ENCODE measurements at places on chromosomes 6 and 20.

- DNase-seq: no peak
Observed at GRCh38 chr20:63296531-63297299, 3.7 kb downstream of the COL20A1 start.

GRCh38 chr6:39910744-39911143, 23.5 kb downstream of the MOCS1 start:
- DNase-seq: no peak

- DNase-seq: no peak
Observed at GRCh38 chr6:168507730-168508129, 66.7 kb downstream of the SMOC2 start.

GRCh38 chr6:155693573-155694418, 238.2 kb upstream of the NOX3 start:
- DNase-seq: no peak

GRCh38 chr6:127851197-127851596, 49.7 kb downstream of the THEMIS start:
- no peak for DNase-seq

DNA sequence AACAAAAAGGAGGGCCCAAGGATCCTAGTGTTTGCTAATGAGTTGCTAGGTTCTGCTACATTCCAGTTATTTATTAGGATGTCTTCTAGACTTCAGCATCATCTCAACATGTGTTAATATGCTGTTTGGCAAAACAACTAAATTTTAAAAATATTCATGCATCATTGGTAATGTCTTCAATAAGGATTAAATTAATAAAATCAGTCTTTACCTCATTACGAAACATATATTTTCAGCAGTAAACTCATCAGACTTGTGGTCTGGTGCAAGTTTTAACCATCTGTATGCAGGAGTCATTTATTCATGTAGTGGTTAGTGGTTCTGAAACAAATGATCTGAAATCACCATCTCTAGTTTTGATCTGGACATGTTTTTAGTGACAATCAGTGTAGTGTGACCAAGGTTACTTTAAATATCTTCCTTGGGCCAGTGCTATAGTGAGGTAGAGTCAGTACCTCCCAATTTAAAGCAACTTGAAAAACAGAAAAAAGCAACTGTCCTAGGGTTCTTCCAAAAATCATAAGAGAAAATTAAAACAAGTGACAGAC, 85.0 kb upstream of the KCNK16 start:
- DNase-seq: no peak

DNA sequence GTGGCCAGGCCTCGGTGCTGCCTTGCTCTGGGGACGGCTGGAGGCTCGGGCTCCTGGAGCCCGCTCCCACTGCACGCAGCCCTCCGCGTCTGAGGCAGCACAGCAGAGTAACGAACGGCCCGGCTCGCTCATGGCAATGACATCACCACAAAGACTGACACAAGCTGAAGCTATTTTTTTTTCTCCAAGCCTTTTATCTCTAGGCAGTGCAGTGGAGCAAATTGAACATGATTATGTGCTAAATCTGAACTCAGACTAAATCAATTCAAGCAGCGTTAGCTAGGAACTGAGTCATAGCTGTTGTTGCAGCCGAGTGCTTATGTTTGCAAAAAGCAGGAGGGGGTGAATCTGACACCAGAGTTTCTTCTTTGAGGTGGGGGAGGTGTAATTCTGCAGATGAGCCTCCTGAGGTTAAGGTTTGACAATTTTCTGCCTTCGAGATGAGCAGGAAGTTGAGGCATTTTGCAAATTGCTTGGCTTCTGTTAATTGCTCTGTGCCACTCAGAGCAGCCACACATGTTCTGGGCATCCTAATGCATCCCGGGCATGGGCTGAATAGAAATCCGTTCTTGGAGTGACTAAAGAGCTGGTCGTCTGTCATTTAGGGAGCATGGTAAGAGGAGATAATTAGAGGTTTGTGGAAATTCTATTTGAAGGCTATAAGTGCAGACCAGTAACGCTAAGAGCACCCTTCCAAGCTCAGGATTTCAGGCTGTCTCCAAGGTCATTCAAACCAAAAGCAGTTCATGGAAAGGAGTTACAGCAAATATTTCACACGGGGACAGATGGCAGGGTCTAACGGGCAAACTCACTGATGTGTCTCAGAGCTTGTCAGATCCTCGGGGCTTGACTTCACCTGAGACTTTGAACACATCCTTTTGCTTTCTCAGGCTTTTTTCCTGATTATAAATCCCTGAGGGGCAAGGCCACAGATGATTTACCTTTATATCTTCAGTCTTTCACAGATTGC, 155.1 kb upstream of the ENPP5 start:
- no peak for DNase-seq

GRCh38 chr20:36775196-36775595, 1.6 kb upstream of the DSN1 start:
- DNase-seq: no peak

DNA sequence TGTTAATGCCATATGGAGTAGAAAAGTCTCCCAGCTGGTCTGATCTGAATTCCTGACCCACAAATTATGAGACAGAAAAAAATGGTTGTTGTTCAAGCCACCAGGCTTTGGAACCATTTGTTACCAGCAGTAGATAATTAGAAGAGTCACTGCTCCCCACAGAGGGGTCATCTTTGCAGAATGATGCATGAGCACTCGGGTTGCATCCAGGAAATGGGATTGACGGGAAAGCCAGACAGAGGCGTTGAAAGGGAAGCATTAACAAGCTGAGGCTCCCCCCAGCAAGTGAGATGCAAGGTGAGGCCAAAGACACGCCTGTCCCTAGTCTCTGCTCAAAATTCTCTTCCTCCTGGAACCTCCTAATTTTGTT, 182.5 kb downstream of the SYNDIG1 start:
- DNase-seq: no peak

GRCh38 chr6:30470968-30471367, 18.3 kb upstream of the HLA-E start:
- DNase-seq: no peak

DNA sequence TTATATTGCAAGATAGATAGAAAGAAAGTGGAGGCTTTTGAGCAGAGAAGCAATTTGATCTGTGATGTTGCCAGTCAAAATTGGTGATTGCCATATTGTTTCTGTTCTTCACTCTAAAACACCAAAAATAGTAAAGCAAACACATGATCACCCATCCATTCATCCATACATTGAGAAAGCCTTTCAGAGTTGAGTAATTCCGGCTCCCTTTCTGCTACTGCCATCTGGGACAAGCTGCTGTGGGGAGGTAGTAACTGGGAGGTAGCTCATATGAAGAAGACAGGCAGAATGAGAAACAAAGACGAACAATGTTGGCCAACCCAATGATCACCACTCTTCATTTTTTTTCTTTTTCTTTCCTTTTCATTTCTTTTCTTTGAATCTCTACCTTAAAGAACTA, 51.1 kb upstream of the HBS1L start:
- no peak for DNase-seq

GRCh38 chr6:4662886-4663285, 113.3 kb upstream of the CDYL start:
- DNase-seq: no peak

DNA sequence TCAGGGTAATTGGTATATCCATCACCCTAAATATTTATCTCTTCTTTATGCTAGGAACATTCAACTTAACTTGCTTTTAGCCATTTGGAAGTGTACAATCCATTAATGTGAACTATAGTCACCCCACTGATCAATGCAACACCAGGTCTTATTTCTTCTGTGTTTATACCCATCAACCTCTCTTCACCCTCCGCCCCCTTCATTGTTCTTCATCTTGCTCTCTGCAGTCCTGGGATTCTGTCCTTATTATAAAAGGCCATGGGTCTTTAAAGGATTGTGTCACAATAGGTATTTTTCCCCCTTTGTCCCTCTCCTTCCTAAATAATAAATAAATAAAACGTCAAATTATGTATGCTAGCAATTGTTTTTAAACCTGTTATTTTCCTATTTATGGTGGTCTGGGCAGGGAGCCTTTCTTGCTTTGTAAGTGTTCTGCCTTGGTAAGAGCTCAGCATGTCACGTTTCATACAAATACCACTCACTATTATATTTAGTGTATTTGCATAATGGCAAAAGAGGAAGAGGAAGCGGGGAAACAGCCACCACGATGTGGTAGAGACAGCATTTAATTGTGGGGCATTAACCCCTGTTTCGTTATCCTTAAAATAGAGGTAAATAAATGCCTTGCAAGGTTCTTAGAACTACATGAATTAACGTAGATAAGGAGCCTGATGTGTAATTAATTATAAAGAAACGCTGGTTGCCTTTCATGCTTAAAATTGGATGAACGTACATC, 1.9 kb downstream of the ABRACL start:
- no peak for DNase-seq

- DNase-seq: no peak
Observed at GRCh38 chr6:116036885-116037284, 23.8 kb downstream of the FRK start.

- DNase-seq: no peak
Observed at GRCh38 chr6:8274226-8274625, 161.1 kb downstream of the SLC35B3 start.
